HFF-Myc (cell line): ENCODE measurements at places on chromosomes 7 and 10.

DNA sequence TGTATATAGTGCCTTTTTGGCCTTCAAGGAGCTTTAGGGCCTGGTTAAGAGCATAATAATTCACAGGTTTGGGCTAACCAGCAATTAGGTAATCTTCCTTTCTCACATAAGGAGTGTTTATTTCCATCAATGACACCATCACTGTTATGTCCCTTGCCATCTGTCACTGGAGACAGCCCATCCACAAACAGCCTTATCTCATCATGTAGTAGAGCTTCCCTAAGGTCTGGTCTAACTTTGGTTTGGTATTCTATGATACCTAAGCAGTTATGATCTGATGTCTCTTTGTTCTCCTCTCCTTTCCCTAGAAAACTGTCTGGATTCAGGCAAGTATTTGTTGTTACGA is 26.4 kb downstream of the MAPK8 start:
- DNase-seq = no peak

DNA sequence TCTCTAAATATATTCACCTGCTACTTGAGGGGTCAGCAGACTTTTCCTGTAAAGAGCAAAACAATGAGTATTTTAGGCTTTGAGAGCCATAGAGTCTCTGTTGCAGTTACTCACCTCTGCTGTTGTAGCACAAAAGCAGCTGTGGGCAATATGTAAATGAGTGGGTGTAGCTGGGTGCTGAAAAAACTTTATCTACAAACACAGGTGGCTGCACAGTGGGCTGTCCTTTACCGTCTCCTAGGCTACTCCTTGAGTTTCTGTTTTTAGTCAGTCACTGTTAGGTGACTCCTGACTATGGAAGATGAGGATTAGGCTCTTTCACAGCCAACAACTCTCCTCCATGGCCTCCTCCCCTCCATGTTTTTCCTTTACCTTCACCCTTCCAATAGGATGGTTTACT is 286.1 kb upstream of the C7orf33 start:
- DNase-seq = no peak

DNA sequence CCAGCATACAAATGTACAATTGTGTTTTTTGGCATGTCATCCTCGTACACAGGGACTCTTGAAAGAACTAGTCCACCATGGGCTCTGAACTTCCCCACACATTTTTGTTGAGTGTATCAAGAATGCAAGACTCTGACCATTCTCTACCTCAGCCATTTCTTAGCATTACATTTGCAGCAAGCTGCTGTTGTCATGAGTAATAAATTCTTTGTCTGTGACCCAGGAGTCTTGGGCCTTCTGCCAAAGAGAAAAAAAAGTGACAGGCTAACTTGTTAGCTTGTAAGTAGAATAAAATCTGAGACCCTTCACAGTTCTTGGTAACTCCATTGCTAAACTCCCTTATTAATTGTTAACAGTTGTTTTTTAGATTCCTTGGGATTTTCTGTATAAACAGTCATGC is 542.3 kb upstream of the MBL2 start:
- DNase-seq = peak; percentile 2

GRCh38 chr10:6151087-6151977 is 51.4 kb upstream of the PFKFB3 start:
- DNase-seq = no peak

DNA sequence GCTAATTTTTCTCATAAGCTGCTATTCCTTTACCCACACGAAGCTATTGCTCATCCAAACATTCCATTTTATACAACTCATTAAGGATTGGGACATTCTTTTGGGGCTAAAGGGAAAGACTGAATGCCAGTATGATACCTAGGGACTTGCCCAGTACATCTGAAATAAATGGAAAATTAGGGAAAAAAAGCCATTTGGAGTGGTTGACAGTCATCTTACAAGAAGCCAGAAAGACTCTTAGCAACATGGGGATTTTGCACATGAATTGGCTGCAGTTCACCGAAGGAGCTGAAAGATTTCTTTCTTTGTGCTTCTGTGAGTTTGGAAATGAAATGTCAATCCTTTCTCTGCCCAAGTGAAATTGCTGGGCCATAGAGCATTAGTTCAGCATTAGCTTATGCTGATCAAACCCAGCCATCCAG is 43.3 kb upstream of the MTURN start:
- no peak for DNase-seq

DNA sequence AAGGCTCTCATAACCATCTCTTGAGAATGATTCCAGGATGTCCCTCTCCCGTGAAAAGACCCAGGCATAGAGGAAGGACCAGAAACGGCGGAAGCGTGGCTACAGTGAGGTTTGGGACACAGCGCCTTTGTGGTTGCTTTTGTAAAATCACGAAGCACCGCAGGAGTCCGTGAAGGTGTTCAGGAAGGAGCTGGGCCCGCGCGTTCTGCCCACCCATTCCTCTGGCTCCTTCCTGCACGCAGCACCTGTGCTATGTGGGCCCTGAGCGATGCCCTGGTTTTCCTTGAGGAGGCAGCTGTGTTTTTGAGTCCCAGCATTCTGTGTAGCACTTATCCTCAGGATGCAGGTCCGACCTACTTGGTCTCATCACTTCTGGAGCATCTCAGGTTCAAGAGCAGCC is 112.8 kb downstream of the TRRAP start:
- no peak for DNase-seq
